ENCODE measurements at places on chromosomes 5 and 9.

DNA sequence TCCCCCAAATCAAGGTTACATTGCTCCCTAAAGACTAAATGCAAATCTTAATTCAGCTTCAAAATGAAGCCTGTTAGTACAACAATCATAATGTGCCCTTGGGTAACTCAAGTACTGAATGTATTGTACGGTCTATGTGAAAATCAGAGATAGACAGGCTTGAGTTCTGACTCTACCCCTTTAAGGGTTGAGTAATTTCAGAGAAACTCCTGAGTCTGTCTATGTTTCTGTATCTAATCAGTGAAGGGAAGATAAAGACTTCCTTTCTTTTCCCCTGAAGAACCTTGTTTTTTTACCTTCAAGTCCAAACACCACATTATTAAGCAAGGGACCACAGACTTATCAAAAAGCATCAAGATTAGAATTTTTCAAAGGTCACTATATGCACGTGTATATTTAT lies 108.2 kb downstream of the MPDZ start:
- DNase-seq: no peak

GRCh38 chr9:124384846-124385245 lies 30.4 kb downstream of the PSMB7 start:
- no peak for DNase-seq

- DNase-seq: no peak
Measured at GRCh38 chr9:137167747-137168572, 1.9 kb downstream of the LRRC26 start.

DNA sequence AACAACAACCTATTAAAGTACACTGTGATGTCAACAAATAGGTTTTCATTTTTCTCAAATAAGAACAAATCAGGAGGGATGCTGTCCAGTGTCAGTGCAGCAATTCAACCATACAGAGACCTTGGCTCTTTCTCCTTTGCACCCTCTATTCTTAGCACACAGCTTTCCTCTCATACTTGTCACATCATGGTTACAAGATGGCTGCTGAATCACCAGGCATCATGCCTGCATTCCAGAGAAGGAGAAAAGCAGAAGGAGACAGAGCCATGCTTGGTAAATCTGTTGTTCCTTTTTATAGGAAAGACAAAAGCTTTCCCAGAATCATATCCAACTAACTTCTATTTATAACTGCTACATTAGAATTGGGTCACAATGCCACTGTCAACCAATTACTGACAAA lies 124.7 kb upstream of the VLDLR start:
- no peak for DNase-seq

- no peak for DNase-seq
Measured at GRCh38 chr9:82367016-82367415, 378.4 kb downstream of the SPATA31D1 start.

- no peak for DNase-seq
Measured at GRCh38 chr9:100401042-100401441, 25.9 kb upstream of the MSANTD3 start.

- no peak for DNase-seq
Measured at GRCh38 chr5:11251247-11251646, 490.2 kb upstream of the DAP start.

GRCh38 chr9:93644397-93645088 lies 68.2 kb downstream of the PHF2 start:
- DNase-seq: no peak

- no peak for DNase-seq
Measured at GRCh38 chr9:78714576-78714975, 417.7 kb downstream of the PSAT1 start.
